Left lobe of liver (tissue), 2 donors: ENCODE measurements at places on chromosomes 12 and 14. TPM values are rescaled to one million over a fixed set of nuclear protein-coding genes. Genes with fewer than 3 reads are reported as not detected.

DNA sequence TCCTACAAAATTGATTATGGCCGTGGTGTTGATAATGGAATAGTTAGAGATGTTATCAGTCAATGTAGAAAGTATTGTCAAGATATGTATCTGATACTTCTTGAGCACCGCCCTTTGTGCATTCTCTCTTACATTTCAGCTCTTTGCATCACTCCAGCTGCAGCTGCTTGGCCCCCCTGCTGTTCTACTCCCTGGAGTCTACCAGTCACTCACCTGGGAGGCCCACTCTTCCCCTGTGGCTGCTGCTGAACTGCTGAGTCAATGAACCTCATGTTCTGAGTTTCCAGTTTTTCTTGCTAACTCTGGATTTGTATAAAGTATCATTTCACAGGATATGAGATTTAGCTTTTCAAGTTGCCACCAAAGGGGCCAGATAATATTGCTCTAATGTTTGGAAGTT, 312.8 kb upstream of the SLC16A7 start:
- DNase-seq: no peak

GRCh38 chr12:116455540-116456329, 103.4 kb upstream of the MAP1LC3B2 start:
- no peak for DNase-seq

DNA sequence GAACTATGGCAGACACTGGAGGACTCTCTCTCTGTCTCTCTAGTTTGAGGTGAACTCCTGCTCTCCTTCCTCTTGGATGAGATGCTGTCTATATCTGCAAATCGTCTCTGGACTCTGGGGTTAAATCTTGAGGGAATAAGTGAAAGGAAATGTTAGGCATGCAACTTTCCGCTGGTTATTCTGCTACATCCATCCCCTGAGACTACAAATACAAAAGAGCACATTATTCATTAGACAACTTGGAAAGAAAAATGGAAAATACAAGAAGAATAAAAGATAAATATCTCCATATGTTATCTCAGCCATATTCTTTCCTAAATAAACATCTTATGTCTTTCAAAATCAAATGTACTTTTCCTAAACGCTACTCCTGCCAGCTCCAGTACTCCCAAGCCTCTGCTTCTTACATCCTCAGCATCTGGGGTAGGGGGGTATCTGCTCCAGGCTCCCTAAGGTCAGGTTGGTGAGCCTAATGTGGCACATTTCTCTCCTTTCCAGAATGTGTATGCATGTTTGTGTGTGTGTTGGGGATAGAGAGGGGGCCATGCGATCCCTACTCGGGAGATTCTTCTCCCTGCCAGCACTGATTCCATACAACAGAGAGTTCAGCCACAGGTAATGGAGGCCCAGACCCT, 102.9 kb upstream of the FSCB start:
- no peak for DNase-seq

DNA sequence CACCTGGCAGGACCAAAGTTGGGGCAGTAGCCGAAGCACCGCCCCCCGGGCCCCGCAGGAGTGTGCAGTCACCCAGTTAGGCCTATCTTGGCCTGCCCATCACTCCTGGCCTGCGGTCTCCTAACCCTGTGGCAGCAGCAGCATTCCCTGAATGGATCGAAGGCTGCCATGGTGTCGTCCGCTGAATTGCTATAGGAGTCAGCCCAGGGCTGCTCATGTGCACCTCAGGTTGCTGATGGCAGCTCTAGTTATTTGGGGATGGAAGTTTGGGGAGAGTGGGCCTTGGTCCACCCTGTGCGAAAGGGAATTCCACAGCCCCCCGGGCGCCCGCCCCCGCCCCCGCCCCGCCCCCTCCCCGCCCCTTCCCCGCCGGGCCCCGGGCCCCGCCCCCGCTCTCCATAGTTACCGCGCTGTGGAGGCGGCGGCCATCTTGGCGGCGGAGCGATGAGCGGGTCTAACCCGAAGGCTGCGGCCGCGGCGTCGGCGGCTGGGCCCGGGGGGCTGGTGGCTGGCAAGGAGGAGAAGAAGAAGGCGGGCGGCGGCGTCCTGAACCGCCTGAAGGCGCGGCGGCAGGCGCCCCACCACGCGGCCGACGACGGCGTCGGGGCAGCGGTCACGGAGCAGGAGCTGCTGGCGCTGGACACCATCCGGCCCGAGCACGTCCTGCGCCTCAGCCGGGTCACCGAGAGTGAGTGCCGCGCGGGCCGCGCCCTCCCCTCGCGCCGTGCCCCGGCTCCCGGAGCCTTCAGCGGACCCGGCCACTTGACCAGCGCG, at the start of gene UNC119B:
UNC119B (plus strand) TSS at position 428 of the 774 bp plus-strand sequence; CDS start at position 445, 17 bp downstream.
- peak; percentile 77 for DNase-seq

DNA sequence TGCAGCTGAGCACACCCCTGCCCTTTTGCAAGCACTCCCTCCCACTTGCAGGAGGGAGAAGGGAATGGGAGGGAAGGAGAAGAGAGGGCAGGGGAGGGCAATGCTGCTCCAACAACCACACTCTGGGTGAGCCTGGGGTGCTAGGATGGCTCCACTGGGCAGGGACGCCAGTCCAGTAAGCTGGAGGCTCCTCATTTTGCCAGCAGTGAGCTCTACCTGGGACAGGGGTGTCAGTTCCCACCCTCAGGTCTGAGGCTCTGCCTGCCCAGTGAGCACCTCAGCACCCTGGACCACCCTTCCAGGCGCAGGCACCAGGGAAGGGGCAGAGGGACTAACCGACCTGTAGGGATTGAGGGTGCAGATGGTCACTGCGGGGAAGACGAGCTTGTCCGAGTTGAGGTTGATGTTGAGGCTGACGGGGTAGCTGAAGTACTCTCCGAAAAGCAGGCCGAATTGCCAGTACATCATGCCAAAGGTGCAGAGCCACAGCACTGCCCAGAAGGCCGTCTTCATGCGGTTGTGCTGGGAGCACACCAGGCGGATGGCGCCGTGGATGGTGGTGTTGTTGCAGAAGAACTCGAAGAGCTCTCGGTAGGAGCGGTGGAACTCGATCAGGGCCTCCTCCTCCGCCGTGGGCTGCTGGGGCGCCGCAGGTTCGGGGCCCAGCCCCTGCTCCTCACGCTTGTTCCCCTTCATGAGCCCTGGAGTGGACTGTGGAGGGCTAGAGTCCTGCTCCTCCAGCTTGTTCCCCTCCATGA, 1.2 kb downstream of the SCNN1A start:
- no peak for DNase-seq

- no peak for DNase-seq
These were observed 19.5 kb upstream of the HAL start for GRCh38 chr12:96015672-96016071.

- no peak for DNase-seq
These were observed 188.7 kb upstream of the ARID2 start for GRCh38 chr12:45540661-45541341.

DNA sequence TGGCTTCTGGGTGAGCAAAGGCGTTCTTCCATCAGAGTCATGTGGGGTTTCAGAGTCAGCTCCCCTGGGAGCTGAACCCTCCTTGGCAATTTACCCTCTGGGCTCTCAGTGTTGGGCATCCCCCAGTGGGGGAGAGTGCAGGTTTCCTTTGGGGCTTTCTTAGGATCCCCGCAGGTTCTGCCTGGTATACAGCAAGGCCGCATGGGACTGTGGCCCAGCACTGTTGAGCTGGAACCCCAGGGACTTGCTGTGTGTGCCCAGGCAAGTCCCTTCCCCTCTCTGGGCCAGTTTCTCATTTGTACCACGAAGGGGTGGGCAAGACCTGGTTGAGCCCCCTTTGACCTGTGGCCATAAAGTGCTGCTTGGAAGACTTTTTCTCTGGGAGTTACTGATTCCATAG, 5.5 kb downstream of the FAM181A start:
- no peak for DNase-seq

DNA sequence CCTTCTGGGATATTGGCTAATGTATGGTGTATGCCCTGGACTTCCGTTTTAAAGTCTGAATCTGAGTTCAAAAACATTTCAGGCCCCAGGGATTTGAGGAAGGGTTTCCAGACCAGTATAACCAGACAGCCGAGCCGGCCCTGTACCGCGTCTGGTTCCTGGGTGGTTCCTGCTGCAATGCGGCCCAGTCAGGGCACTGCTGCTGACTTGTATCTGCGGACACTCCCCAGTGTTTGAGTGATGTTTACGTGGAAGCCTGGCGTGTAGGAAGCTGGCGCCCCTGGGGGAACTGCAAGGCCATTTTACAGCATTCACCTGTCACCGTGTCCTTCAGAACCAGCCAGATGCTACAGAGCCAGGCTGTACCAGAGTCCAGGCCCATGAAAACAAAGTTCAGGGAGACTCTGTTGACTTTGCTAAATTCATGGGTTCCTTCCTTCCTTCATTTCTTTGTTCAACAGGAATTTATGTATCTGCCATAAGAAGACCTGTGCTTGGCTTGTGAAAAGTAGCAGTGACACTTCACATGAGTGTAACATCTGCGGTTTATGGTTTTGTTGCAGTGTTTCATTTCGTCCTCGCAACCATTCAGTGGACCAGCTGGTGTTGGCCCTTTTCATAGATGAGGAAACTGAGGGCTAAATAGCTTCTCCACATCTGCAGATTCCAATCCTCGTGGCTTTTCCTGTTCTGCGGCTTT, 16.8 kb downstream of the EML1 start:
- DNase-seq: no peak

GRCh38 chr12:107657133-107657532, 28.5 kb upstream of the PWP1 start:
- DNase-seq: peak; percentile 60

GRCh38 chr14:34251662-34252061, 210.4 kb downstream of the SPTSSA start:
- no peak for DNase-seq

- DNase-seq: peak; percentile 48
These were observed 858 bp upstream of the FRMD6 start for GRCh38 chr14:51650716-51651387.

- no peak for DNase-seq
These were observed 26.5 kb downstream of the VPS37B start for GRCh38 chr12:122869207-122869973.

Gene ANO2
- total RNA-seq: 0.13 TPM

Gene TMPRSS12
- not detected for total RNA-seq

Gene SLC8B1
- total RNA-seq: 23.2 TPM

Gene KERA
- total RNA-seq: not detected

Gene GPRC5A
- total RNA-seq: 0.73 TPM

Gene JPH4
- 0.10 TPM for total RNA-seq
